ENCODE measurements at places on chromosomes 6 and 20.
A peak's percentile ranks its signal among the peaks of the same experiment; 100 is the strongest.

- H3K4me1 ChIP-seq: peaks cover under 1% of the 10 kb centered on the region
- peaks cover 5% of the 10 kb centered on the region for H3K36me3 ChIP-seq
- no peak overlapping the region for H3K27ac ChIP-seq
- DNase-seq: no peak
- H3K4me3 ChIP-seq: no peak overlapping the region
- no peaks in the 10 kb centered on the region for H3K27me3 ChIP-seq
Observed at GRCh38 chr6:111769365-111770152, 103.7 kb downstream of the FYN start.

- H3K27ac ChIP-seq: no peak overlapping the region
- H3K4me1 ChIP-seq: no peaks in the 10 kb centered on the region
- DNase-seq: no peak
- no peaks in the 10 kb centered on the region for H3K27me3 ChIP-seq
Observed at GRCh38 chr20:15063081-15063480, 725.7 kb upstream of the FLRT3 start.

DNA sequence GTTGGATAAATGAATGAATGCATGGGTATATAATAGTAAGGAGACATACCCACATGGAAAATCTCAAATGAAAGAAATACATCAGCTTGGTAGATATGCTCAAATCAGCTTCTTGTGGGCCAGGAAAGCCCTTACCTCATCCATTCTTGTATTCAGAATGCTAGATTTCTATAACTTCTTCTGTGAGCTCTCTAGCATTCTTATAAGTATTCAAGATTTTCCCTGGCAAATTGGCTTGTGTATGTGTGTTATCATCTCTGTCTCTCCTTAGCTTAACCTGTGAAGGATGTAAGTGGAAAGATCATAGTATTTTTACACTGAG is 100.8 kb downstream of the OR2B2 start:
- no peak for DNase-seq
- no peak overlapping the region for H3K4me3 ChIP-seq
- no peaks in the 10 kb centered on the region for H3K36me3 ChIP-seq
- H3K27me3 ChIP-seq: no peaks in the 10 kb centered on the region
- peaks cover 36% of the 10 kb centered on the region for H3K4me1 ChIP-seq

- no peaks in the 10 kb centered on the region for H3K27me3 ChIP-seq
- H3K36me3 ChIP-seq: peaks cover 36% of the 10 kb centered on the region
- no peak overlapping the region for H3K27ac ChIP-seq
- no peak for DNase-seq
- H3K4me3 ChIP-seq: no peak overlapping the region
Observed at GRCh38 chr6:43331891-43332290, 23.3 kb upstream of the CRIP3 start.

DNA sequence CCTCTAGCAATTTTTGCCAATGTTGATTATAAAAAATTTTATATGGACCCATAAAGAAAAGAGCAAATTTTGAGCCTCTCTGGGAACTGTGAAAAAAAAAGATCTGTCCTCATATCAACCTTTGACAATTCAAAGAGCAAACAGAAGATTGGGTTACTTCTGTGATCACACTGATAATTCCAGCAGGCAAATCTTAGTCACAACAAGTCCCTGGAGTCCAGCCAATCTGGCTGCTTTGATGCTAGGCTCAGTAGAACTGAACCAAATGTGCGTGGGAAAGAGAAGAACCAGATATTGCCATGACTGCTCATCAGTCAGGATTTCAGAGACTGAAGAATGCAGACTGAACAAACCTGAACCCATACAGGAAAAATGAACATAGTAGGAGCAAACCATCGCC is 438.4 kb upstream of the FLRT3 start:
- no peak overlapping the region for H3K4me3 ChIP-seq
- peak; percentile 56 for DNase-seq
- no peak overlapping the region for H3K27ac ChIP-seq
- no peaks in the 10 kb centered on the region for H3K4me1 ChIP-seq

DNA sequence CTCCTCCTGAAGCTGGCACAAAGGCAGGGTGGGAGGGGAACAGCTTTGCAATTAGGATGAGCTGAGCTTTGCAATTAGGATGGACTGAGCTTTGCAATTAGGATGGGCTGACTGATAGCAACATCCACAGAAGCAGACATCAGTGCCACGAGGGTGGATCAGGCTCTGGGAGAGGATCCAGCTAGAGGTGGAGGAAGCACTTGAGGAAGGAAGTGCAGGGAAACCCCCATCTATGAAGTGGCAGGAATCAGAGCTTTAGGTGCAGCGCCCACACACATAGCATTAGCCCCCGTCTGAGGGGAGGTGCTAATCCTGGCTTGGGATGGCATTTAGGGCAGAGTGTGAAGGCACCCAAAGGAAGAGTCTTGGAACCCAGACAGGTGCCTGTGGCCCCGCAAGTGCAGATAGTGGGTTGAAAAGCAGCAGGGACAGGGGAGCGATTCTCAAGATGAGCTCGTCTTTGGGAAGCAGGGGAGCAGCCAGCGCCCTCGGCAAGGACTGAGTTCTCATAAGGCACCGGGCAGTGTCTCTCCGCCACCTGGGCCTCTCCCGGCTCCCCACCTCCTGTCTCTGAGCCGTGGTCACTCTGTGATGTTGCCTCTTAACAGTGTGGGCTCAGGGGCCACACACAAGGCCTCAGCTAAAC is 12.0 kb upstream of the THBS2 start:
- H3K27me3 ChIP-seq: no peaks in the 10 kb centered on the region
- H3K4me1 ChIP-seq: no peaks in the 10 kb centered on the region
- H3K4me3 ChIP-seq: no peak overlapping the region
- no peak for DNase-seq
- no peak overlapping the region for H3K27ac ChIP-seq
- no peaks in the 10 kb centered on the region for H3K36me3 ChIP-seq

GRCh38 chr6:81751388-81752083 is 945 bp downstream of the TENT5A start:
- H3K4me3 ChIP-seq: peak overlapping the region; percentile 88
- peaks cover 39% of the 10 kb centered on the region for H3K4me1 ChIP-seq
- H3K27ac ChIP-seq: peak overlapping the region; percentile 98
- no peaks in the 10 kb centered on the region for H3K27me3 ChIP-seq

GRCh38 chr6:91781946-91782345 is 1195.1 kb upstream of the MAP3K7 start:
- H3K27ac ChIP-seq: no peak overlapping the region
- H3K4me3 ChIP-seq: no peak overlapping the region
- H3K36me3 ChIP-seq: no peaks in the 10 kb centered on the region
- no peaks in the 10 kb centered on the region for H3K27me3 ChIP-seq

DNA sequence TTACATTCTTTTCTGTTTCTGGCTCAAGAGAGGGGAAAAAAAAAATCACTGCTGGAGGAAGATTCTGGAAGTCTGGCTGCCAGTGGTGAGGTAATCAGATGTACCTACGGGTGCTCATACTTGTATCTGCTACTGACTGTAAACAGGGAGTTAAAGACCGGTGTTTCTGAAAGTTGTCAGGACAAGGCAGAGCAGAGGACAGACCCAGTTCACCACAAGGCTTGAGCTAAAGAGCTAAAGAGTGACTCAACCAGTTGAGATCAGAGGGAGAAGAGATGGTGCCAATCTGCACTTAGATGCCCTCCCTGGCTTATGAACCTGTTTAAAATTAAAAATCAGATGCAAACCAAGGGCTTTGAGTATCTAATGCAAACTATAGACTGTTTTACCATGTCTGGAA is 55.4 kb downstream of the CEP162 start:
- DNase-seq: no peak
- no peaks in the 10 kb centered on the region for H3K4me1 ChIP-seq
- H3K4me3 ChIP-seq: no peak overlapping the region
- no peak overlapping the region for H3K27ac ChIP-seq
- H3K27me3 ChIP-seq: no peaks in the 10 kb centered on the region
- peaks cover 58% of the 10 kb centered on the region for H3K36me3 ChIP-seq

DNA sequence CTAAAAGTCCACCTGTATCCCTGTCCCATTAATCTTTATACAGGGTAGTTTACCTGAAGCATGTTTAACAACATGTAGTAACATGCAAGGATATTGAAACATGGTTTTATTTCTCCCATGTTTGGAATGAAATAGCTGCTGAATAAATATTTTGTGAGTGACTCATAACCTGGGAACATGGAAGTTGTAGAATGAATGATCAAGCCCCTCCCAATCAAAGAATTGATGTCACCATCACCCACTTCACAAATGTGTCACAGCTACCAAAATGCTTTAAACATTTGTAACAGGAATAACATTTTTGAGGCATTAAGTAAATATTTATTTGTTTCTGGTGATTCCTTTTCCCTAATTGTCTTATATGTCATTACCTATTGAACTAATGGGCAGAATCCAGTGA is 58.9 kb upstream of the TNFAIP3 start:
- H3K4me1 ChIP-seq: no peaks in the 10 kb centered on the region
- no peaks in the 10 kb centered on the region for H3K27me3 ChIP-seq
- no peak for DNase-seq
- no peak overlapping the region for H3K27ac ChIP-seq
- no peak overlapping the region for H3K4me3 ChIP-seq

- H3K4me1 ChIP-seq: peaks cover 57% of the 10 kb centered on the region
- no peak overlapping the region for H3K4me3 ChIP-seq
- peak overlapping the region; percentile 93 for H3K27ac ChIP-seq
- H3K27me3 ChIP-seq: no peaks in the 10 kb centered on the region
- H3K36me3 ChIP-seq: peaks cover 28% of the 10 kb centered on the region
- DNase-seq: peak; percentile 55
Observed at GRCh38 chr6:35052694-35053565, 88.2 kb downstream of the TCP11 start.

DNA sequence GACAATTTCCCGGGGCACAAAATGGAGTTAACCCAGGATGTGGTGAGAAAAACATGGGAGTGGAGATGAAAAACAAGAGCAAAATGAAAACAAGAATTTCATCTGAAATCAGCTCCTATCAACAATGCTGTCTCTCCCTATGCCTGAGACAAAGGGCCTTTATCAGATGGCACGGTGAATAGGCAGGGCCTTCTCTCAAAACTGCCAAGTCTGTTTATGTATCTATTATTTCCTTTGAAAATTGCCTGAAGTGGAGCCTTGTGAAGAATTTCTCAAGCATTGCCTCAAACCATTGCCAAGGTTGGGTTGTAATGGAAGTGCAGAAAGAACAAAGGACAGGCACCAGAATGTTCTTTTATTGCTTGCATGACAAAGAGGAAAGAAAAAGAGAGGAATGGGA is 74.7 kb downstream of the BTBD3 start:
- H3K27ac ChIP-seq: no peak overlapping the region
- no peaks in the 10 kb centered on the region for H3K36me3 ChIP-seq
- no peak for DNase-seq
- no peaks in the 10 kb centered on the region for H3K27me3 ChIP-seq

GRCh38 chr20:21099751-21100577 is 6.2 kb downstream of the LINC00237 start:
- H3K36me3 ChIP-seq: no peaks in the 10 kb centered on the region
- H3K4me1 ChIP-seq: peaks cover 37% of the 10 kb centered on the region
- peaks cover 95% of the 10 kb centered on the region for H3K27me3 ChIP-seq
- peak overlapping the region; percentile 51 for H3K4me3 ChIP-seq
- no peak overlapping the region for H3K27ac ChIP-seq
- DNase-seq: no peak

GRCh38 chr6:169921217-169921616 is 169.8 kb downstream of the ERMARD start:
- H3K36me3 ChIP-seq: no peaks in the 10 kb centered on the region
- no peak overlapping the region for H3K27ac ChIP-seq
- no peaks in the 10 kb centered on the region for H3K4me1 ChIP-seq
- peaks cover 8% of the 10 kb centered on the region for H3K27me3 ChIP-seq
- H3K4me3 ChIP-seq: no peak overlapping the region
- DNase-seq: no peak

DNA sequence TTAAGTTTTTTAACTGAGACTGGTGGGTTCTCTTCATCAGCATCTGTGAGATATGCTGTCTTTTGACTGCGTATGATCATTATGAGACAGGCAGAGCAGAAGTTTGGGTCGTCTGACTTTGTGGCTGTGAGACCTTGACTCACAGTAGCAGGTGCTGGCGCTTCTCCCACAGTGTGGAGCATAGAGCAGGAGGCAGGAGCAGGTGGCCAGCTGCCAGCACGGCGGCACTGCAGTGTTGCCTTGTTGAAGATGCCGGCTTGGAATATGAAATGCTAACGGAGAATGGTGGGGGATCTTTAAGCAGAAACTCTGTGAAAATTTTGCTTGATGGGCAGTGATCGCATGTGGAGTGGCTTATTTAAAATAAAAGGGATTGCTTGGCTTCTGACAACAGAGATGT is 105.0 kb downstream of the TIAM2 start:
- H3K36me3 ChIP-seq: no peaks in the 10 kb centered on the region
- H3K27me3 ChIP-seq: no peaks in the 10 kb centered on the region
- no peak for DNase-seq

DNA sequence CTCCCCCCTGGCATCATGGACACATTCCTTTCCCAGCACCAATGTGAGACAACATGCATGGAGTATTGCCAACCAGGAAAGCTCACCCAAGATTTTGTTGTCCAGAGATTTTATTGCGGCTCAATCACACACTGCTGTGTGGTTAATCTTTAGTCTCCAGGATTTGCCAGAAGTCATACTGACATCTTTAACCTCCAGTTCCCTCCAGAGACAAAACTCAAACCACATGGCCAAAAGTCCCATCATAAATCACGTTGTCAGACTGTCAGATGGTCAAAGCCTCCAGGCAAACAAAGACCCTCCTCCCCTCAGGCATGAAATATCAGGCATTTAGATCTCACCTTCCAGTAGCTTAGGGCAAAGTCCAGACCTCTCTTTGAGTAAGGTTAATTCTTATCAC is 97.3 kb upstream of the OPRM1 start:
- H3K4me1 ChIP-seq: no peaks in the 10 kb centered on the region
- no peak overlapping the region for H3K4me3 ChIP-seq
- no peaks in the 10 kb centered on the region for H3K36me3 ChIP-seq
- H3K27ac ChIP-seq: no peak overlapping the region

DNA sequence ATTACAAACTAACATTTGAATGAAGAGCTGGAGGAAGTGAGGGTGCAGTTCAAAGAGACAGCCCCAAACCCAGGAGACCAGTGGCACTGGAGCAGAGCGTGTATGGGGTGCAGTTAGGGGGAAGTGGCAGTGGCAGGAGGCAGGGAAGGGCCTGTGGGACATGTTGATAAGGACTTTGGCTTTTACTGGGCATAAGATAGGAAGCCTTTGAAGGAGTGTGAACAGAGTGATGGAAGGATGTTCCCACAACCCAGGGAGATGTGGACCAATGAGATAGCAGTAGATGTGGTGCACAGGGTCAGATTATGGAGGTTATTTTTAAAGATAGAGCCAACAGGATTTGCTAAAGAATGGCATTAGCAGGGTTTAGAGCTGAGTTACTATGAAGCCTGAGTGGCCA is 56.4 kb downstream of the AIG1 start:
- H3K27ac ChIP-seq: no peak overlapping the region
- no peak overlapping the region for H3K4me3 ChIP-seq
- no peaks in the 10 kb centered on the region for H3K36me3 ChIP-seq
- H3K4me1 ChIP-seq: no peaks in the 10 kb centered on the region
- DNase-seq: no peak

Data from tibial nerve (tissue), 4 donors.